Stimulated activated CD8-positive, alpha-beta memory T cell treated with anti-CD3 and anti-CD28 coated beads, Interleukin-4, amount 100 ng/mL, for 1 hour (primary cell): ENCODE measurements at places on chromosomes 12 and 14.

DNA sequence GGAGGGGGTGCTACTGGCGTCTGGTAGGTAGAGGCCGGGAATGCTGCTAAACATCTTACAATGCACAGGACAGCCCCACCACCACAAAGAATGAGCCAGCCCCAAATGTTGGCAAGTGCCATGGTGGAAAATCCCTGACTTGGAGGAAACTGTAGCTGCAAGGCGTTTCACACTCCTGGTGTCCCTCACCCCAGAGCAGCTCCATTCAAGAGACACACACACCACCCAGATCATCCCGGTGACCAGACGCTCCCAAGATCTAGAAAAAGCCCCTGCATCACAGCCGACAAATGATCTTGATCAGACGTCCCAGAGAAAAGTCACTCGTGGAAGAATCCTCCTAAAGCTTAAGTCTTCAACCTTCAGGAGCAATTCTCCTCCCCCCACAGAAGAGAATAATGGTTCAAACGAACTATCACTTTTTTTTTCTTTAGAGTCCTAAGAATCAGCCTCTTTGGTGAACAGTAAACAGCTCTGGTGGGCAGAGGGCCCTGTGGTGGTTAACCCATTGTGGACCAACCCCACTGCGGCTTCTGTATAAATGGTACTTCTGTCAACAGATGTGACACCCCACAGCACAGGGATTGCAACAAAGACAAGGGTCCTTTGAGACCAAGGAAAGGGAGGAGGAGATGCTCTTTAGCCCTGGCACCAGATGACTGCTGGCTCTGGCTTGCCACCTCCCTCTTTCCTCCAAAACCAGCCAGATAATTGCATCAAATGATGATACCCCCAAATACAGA lies 2.7 kb downstream of the GLTP start:
- no peak for DNase-seq

DNA sequence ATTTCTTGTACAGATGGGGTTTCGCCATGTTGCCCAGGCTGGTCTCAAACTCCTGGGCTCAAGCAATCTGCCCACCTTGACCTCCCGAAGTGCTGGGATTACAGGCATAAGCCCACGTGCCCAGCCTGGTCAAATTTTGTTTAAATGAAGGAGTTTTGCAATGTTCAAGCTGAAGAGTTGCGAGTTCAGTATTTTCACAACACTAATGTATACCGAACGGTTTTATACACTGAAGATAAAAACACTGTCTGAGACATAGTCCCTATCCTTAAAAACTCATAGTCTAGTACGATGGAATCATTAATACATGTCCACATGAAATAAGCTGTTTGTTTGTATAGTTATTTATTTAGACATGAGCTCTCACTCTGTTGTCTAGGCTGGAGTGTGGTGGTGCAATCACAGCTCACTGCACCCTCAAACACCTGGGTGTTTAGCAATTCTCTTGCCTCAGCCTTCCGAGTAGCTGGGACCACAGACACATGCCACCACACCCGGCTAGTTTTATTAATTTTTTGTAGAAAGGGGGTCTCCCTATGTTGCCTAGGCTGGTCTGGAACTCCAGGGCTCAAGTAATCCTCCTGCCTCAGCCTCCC lies 15.4 kb downstream of the TRAPPC6B start:
- DNase-seq: no peak

DNA sequence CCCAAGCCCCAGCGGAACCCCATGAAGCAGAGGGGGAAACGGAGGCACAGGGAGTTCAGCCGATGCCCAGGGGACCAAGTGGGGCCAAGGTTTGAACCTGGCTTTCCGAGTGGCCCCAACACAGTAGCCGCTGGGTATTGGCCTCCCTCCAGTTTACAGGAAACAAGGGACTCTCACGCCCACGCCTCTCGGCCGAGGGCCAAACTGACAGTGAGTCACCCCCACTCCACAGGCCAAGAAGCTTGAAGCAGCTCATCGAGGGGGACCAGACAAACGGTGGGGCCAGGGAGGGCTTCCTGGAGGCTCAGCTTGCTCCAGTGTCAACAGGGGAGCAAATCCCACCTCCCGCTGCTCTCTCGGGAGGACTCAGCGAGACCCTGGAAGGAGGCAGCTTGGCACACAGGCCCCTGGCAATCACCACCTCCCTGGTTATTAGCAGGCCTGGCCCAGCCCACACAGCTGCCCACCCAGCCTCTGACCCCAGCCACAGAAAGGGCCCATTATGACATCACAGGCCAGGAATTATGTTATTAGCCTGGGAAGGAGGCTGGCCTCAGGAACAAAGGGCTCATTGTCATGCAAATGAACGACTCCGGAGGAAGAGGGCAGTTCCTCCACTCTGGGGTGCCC lies 54.6 kb downstream of the NCOR2 start:
- no peak for DNase-seq

DNA sequence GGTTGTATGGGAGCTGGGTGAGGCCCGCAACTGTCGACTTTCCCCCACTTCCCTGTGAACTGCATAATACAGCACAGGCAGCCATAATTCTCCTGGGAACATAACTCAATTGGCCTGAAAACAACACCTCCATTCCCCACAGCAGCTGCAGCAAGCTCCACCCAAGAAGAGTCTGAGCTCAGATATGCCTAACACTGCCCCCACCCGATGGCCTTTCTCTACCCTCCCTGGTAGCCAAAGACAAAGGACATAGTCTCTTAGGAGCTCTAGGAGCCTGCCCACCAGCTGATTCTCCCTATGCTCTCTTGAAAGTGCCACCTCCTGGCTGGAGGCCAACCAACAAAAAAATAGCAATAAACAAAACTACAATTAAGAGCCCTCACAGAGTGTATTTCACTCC lies 542.7 kb upstream of the LMO3 start:
- DNase-seq: no peak

GRCh38 chr12:119175081-119175480 lies 3.6 kb upstream of the HSPB8 start:
- no peak for DNase-seq

DNA sequence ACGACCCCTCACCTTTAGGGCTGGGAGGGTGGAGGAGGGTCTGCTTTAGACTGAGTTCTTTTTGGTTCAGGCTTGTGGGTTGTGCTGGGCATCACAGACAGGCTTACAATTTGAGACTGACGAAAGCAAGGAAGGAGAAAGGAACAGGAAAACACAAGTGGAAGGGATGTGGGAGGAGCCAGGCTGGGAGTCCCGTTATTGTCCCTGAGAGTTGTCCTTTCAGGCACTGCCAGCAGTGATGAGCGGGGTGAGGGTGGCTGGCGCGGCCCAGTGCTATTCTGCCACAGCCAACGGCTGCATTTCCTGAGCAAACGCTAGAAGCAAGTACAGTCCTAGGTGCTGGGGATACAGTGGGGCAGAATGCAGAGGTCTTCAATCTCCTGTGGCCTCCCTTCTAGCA lies 29.2 kb upstream of the TSPAN9 start:
- DNase-seq: no peak

GRCh38 chr12:105281694-105282049 lies 45.7 kb upstream of the APPL2 start:
- no peak for DNase-seq

GRCh38 chr12:104507672-104508071 lies 50.9 kb downstream of the CHST11 start:
- no peak for DNase-seq
